ENCODE measurements at places on chromosomes 16 and 17. TPM values are rescaled to one million over a fixed set of nuclear protein-coding genes. Genes with fewer than 3 reads are reported as not detected.
A peak's percentile ranks its signal among the peaks of the same experiment; 100 is the strongest.

CBX2 gene
- 3.2 TPM for total RNA-seq

ABCA9 gene
- total RNA-seq = 13.6 TPM

DNA sequence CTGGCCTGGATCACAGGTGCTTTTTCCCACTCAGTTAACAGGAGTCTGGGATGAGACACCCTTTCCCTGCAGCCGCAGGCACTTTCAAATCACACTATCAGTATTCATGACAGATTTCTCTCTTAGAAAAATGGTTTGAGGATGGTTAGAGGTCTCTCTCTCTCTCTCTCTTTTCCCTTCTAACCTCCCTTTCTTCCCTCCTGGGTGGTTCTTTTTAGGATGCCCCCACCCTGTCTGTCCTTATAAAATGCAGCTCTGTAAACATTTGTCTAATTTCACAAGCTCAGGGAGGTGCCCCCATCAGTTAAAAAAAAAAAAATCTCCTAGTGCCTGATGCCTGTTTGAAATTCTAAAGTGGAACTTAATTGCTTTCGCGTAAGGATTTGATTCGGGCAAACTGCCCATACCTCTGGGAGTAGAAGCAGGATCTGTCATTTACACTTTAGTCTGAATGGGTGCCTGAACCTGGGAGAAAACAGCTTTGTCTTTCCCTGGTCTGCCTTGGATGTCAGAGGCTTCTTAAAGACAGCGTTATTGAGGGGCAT is 158.8 kb downstream of the CCDC182 start:
- DNase-seq = no peak
- no peak overlapping the region for H3K4me3 ChIP-seq
- H3K27me3 ChIP-seq = no peaks in the 10 kb centered on the region
- no peak overlapping the region for H3K27ac ChIP-seq
- H3K36me3 ChIP-seq = no peaks in the 10 kb centered on the region

PRCD gene
- 4.9 TPM for total RNA-seq

DNA sequence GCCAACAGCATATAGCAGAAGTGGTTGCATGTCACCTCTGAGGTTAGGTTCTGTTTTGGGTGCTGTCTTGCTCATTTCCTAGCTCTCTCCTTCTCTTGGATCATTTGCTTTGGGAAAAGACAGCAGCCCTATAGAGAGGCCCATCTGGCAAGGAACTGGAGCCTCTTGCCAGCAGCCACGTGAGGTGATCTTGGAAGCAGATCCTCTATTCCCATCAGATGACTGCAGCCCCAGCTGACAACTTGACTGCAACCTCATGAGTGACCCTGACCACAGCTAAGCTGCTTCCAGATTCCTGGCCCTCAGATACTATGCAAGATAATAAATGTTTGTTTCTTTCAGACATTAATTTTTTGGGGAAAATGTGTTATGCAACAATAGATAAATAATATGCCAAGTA is 213.3 kb upstream of the HS3ST4 start:
- H3K4me3 ChIP-seq = no peak overlapping the region
- H3K4me1 ChIP-seq = no peaks in the 10 kb centered on the region
- H3K36me3 ChIP-seq = no peaks in the 10 kb centered on the region
- no peak for DNase-seq
- H3K27ac ChIP-seq = no peak overlapping the region

DNA sequence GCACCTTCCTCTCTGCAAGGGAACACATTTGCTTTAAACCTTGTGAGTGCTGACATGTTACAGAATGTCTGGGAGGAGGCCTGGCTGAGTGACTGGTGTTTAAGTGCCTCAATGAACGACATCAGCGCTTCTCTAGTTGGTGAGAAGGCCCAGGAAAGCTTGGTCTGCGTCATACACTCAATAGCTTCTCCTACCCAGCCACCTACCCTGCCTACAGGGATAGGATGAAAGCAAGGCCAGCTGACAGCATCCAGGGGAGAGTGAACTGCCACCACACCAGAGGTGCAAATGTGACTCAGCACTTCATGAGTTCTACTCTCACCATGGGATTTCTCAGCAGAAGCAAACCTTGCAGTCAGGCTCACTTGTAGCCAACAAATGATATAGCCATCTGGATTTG is 31.7 kb upstream of the CFAP20 start:
- no peaks in the 10 kb centered on the region for H3K27me3 ChIP-seq
- peaks cover 28% of the 10 kb centered on the region for H3K36me3 ChIP-seq
- no peaks in the 10 kb centered on the region for H3K4me1 ChIP-seq

DNA sequence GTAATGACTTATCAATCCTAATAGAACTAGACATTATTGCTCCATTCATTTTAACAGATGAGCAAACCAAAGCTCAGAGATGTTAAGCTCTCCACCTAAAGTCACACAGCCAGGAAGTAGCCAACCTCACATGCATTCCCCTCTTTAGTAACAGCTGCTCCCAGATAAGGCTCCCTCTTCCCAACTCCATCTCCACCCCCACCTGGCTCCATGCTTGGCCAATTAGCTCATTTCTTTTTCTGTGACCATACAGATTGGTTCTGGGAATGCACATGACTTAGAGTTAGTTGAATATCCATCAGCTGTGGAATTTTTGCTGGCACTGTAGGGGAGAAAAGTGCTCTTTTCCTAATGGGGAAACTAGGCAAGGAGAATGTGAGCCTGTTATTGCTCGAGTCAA is 13.0 kb downstream of the CBLN1 start:
- H3K36me3 ChIP-seq = no peaks in the 10 kb centered on the region
- H3K4me1 ChIP-seq = no peaks in the 10 kb centered on the region
- DNase-seq = no peak
- H3K27ac ChIP-seq = no peak overlapping the region
- no peak overlapping the region for H3K4me3 ChIP-seq

ITGAX gene
- 2.4 TPM for total RNA-seq

CRHR1 gene
- not detected for total RNA-seq

GRCh38 chr17:3034578-3034920 is 28.9 kb downstream of the OR1D5 start:
- no peak for DNase-seq
- peaks cover 14% of the 10 kb centered on the region for H3K4me1 ChIP-seq
- no peak overlapping the region for H3K4me3 ChIP-seq
- no peaks in the 10 kb centered on the region for H3K36me3 ChIP-seq

- no peaks in the 10 kb centered on the region for H3K36me3 ChIP-seq
- DNase-seq = no peak
- no peaks in the 10 kb centered on the region for H3K4me1 ChIP-seq
- no peak overlapping the region for H3K27ac ChIP-seq
Observed at GRCh38 chr17:49063652-49064051, 66.5 kb downstream of the IGF2BP1 start.

DNA sequence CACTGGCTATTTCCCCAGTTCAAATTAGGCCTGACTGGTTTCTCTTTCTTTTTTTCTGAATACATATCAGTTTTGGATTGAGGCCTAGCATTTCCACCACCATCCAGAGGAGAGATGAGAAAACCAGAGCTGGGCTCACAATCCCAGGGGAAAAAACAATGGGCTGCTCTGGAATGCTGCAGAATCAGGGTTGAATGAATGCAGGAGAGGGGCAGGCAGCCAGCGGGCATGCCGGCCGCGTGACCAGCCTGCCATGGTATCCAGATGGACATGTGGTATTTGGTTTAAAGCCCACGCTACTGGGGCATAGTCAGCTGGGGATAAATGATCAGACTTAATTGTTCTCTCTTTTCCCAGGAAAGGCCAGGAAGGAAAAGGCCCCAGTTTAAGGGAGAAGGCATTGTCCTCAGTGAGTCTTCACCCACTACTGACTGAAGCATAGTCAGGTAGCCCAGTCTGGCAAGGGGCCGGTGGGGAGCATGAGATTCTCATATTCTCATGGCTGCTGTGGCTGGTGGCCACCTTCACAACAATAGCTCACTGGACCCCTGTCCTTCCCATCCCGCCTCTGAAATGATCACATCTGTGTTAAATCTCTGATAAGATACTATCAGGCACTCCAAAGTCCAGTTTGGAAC is 38.7 kb upstream of the RHOT1 start:
- no peaks in the 10 kb centered on the region for H3K27me3 ChIP-seq
- peaks cover 6% of the 10 kb centered on the region for H3K4me1 ChIP-seq
- no peak for DNase-seq
- peak overlapping the region; percentile 60 for H3K27ac ChIP-seq
- no peak overlapping the region for H3K4me3 ChIP-seq
- no peaks in the 10 kb centered on the region for H3K36me3 ChIP-seq

HAP1 gene
- not detected for total RNA-seq

DNA sequence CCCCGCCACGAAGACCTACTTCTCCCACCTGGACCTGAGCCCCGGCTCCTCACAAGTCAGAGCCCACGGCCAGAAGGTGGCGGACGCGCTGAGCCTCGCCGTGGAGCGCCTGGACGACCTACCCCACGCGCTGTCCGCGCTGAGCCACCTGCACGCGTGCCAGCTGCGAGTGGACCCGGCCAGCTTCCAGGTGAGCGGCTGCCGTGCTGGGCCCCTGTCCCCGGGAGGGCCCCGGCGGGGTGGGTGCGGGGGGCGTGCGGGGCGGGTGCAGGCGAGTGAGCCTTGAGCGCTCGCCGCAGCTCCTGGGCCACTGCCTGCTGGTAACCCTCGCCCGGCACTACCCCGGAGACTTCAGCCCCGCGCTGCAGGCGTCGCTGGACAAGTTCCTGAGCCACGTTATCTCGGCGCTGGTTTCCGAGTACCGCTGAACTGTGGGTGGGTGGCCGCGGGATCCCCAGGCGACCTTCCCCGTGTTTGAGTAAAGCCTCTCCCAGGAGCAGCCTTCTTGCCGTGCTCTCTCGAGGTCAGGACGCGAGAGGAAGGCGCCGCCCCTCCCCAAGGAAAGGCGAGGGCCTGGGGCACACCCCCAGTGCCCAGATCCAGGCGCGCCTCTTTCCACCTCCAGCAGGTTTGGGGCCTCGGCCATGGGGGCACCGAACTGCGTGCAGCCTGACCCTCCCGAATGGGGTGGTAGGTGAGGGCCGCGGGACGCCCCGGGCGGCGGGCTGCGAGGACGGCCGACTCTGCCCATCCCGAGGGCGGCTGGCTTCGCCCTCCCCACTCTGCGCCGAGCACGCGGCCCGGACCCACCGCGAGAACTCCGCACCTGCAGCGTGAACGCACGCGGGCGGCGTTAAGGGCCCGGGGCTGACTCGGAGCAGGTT is 664 bp downstream of the HBQ1 start:
- H3K4me1 ChIP-seq = peaks cover 11% of the 10 kb centered on the region
- peak; percentile 67 for DNase-seq
- H3K4me3 ChIP-seq = peak overlapping the region; percentile 6
- H3K27me3 ChIP-seq = peaks cover 29% of the 10 kb centered on the region

- H3K4me3 ChIP-seq = no peak overlapping the region
- no peak overlapping the region for H3K27ac ChIP-seq
- H3K27me3 ChIP-seq = no peaks in the 10 kb centered on the region
- H3K36me3 ChIP-seq = no peaks in the 10 kb centered on the region
Observed at GRCh38 chr17:69712801-69713311, 298.4 kb downstream of the MAP2K6 start.

DNA sequence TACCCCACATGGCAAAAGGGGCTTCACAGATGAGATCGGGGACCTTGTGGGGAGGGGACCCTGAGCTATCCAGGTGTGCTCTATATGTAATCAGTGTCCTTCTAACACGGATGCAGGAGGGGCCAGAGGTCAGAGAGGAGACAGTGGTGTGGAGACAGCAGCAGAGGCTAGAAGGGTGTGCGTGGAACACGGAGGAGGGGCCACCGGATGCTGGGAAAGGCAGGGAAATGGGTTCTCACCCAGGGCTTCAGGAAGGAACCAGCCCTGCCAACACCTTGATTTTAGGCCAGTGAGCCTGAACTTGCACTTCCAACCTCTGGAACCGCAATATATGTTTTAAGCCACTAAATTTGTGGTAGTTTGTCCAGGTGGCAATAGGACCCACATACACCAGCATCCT is 4.6 kb upstream of the SLC38A8 start:
- no peaks in the 10 kb centered on the region for H3K27me3 ChIP-seq
- H3K27ac ChIP-seq = no peak overlapping the region
- H3K36me3 ChIP-seq = peaks cover 23% of the 10 kb centered on the region
- H3K4me1 ChIP-seq = peaks cover 14% of the 10 kb centered on the region

GRCh38 chr17:52049496-52049895 is 109.0 kb downstream of the CA10 start:
- H3K4me3 ChIP-seq = no peak overlapping the region
- H3K4me1 ChIP-seq = no peaks in the 10 kb centered on the region
- H3K27ac ChIP-seq = no peak overlapping the region
- DNase-seq = no peak

DNA sequence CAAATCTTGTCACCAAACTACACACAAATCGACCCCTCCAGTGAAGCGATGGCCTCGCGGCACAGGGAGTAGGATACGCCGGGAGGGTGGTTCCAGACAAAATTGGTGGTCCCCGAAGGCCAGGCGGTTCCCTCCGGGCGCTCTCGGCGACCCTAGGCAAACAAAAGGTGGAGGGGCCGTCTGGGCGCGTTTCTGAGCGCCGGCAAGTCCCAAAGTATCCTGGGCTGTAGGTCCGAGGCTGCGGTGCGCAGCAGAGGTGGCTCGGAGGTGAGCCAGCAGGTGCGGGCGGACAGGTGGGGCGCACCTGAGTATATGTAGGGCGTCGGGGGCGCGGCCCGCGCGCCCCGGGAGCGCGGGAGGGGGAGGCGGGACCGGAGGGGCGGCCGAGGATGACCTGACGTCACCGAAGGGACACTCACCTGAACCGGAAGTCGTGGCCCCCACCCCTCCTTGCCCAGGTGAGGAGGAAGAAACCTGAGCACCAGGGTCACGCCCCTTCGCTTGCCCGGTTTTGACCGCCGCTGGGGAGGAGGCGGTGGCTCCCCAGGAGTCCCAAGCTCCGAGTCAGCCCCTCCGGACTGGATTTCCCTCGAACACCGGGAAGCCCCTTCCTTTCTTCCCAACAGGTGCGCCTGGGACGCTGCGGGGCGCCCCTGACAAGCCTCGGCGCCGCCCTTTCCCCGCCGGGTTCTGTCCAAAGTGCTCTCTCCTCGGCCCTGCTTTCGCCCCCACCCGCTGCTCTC is at the start of gene CLDN7:
Gene CLDN7 (minus strand): TSS at position 287 of the 743 bp plus-strand sequence. CDS start 435 bp downstream, outside the sequence.
- no peak within 1 kb of the TSS for H3K27ac ChIP-seq
- H3K4me3 ChIP-seq = peak within 1 kb of the TSS; percentile 58
- DNase-seq = no peak
- peaks cover 50% of the 10 kb centered on the region for H3K27me3 ChIP-seq
- peaks cover 34% of the 10 kb centered on the region for H3K4me1 ChIP-seq

GRCh38 chr16:75108792-75109731 is 7.5 kb downstream of the LDHD start:
- peak overlapping the region; percentile 98 for H3K27ac ChIP-seq
- H3K4me3 ChIP-seq = no peak overlapping the region
- no peaks in the 10 kb centered on the region for H3K36me3 ChIP-seq
- peak; percentile 85 for DNase-seq
- no peaks in the 10 kb centered on the region for H3K27me3 ChIP-seq

- H3K27me3 ChIP-seq = no peaks in the 10 kb centered on the region
- H3K4me1 ChIP-seq = no peaks in the 10 kb centered on the region
- H3K36me3 ChIP-seq = no peaks in the 10 kb centered on the region
- DNase-seq = no peak
Observed at GRCh38 chr16:85019659-85020245, 7.8 kb upstream of the KIAA0513 start.

DNA sequence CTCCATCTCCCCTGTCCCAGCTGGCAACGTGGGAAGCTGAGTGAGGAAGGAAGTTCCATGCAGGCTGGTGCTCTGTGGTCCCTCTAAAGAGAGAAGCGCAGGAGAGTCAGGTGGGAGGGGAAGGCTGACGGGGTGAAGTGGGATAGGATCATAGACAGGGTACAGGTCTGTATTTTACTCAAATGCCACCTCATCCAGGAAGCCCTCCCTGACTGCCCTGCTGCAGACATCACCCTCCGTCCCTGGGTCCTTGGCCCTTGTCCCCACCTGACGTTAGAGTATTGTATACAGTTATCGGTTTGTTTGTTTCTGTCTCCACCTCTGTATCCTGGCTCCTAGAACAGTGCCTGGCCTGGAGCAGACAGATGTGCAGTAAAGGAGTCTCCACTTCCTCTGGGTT is 11.7 kb downstream of the CANT1 start:
- DNase-seq = no peak
- H3K27ac ChIP-seq = no peak overlapping the region
- H3K4me1 ChIP-seq = peaks cover 27% of the 10 kb centered on the region
